ENCODE measurements at places on chromosomes 4 and X. TPM values are rescaled to one million over a fixed set of nuclear protein-coding genes. Genes with fewer than 3 reads are reported as not detected.

PAGE5 gene
- total RNA-seq = not detected

CLNK gene
- 0.89 TPM for total RNA-seq

DNA sequence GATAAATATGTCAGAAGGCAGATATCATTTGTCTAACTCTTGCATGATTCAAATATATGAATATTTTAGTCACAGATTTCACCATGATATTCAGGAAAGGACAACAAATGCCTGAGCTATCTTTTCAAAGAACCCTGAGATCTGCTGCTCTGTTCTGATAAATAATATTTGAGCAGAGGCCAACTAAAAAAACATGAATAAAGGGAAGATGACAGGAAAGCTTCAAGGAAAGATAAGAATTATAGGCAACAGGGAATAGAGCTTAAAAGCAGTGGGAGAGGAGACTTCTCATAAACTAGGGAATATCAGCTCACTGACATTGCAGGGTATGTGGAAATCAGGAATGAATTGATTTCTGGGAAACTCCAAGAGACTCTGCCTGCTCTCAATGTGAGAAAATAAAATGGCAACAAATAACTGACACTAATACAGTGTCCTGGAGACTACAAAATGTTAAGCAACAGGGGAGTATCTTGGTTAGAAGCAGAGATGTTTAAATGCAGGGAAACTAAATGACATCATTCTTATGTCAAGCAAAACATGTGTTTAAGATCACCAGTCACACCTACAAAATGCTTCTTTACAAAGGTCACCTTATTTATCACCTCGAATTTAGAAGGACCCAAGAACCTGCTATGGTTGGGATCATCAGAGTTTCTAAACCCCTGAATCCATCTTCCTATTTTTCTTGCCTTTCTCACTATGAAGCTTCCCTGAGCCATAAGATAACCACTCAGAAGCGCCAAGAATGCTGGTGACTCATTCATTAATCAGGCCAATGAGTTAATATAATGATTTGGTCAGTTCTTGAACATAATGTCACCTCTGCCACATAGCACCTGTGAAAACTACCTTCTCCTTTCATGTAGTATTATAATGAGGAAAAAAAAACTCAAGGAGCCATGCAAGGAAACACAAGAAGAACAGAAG, 78.1 kb downstream of the NDST3 start:
- no peak for DNase-seq
- no peak overlapping the region for H3K27ac ChIP-seq
- H3K27me3 ChIP-seq = no peaks in the 10 kb centered on the region
- no peak overlapping the region for H3K4me3 ChIP-seq

- no peaks in the 10 kb centered on the region for H3K27me3 ChIP-seq
- H3K27ac ChIP-seq = no peak overlapping the region
- H3K4me1 ChIP-seq = no peaks in the 10 kb centered on the region
Measured at GRCh38 chr4:184061582-184061981, 156.1 kb downstream of the ENPP6 start.

GRCh38 chr4:41218703-41219102, 4.4 kb upstream of the APBB2 start:
- no peak overlapping the region for H3K27ac ChIP-seq
- no peak for DNase-seq
- H3K36me3 ChIP-seq = no peaks in the 10 kb centered on the region
- no peak overlapping the region for H3K4me3 ChIP-seq
- H3K4me1 ChIP-seq = peaks cover 15% of the 10 kb centered on the region
- peaks cover 55% of the 10 kb centered on the region for H3K27me3 ChIP-seq

GRCh38 chr4:81257816-81258215, 42.8 kb upstream of the PRKG2 start:
- no peaks in the 10 kb centered on the region for H3K36me3 ChIP-seq
- no peak overlapping the region for H3K27ac ChIP-seq
- DNase-seq = no peak
- H3K4me3 ChIP-seq = no peak overlapping the region
